PC-9 (cell line): ENCODE measurements at places on chromosomes 16 and 17.
A peak's percentile ranks its signal among the peaks of the same experiment; 100 is the strongest.

- peak; percentile 89 for DNase-seq
Measured at GRCh38 chr17:39621523-39622379, 5.0 kb upstream of the PPP1R1B start.

- peak; percentile 70 for DNase-seq
Measured at GRCh38 chr16:12062343-12063003, 85.9 kb downstream of the SNX29 start.

- no peak for DNase-seq
Measured at GRCh38 chr16:51818342-51818944, 667.4 kb upstream of the SALL1 start.

- no peak for DNase-seq
Measured at GRCh38 chr16:86349338-86349900, 160.9 kb upstream of the FOXF1 start.

DNA sequence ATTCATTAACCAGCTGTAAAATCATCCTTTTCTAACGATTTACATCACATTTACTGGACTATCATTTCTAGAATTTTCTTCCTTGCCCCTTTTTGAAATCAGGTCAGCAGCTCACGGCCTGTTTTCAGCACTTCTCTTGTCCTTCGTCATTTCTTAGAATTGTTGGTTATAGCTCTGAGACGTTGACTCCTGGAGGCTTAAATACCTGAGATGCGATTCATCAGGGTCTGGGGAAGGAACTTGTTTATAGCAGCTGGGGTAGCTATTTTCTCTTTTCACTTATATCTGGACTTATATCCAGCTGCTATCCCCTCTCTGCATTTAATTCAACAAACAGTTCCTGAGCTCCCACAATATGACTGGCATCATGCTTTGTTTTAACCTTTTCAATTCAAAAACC, 338.7 kb upstream of the TNRC6C start:
- no peak for DNase-seq

DNA sequence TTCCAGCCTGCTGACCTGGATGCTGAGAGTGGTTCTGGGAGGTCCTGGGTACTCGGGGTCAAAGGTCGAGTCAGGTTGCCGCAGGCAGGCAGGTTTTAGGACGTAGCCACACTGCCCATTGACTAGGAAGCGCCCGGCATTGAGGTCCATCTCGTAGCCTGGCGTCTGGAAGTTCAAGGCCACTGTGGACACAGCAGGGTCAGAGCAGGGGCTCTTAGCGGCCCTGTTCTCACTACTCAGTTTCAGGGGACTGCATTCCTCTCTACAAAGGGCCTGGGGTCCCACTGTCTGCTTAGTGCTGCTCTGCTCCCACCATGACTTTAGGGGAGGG, 18.9 kb downstream of the PLCD3 start:
- no peak for DNase-seq

DNA sequence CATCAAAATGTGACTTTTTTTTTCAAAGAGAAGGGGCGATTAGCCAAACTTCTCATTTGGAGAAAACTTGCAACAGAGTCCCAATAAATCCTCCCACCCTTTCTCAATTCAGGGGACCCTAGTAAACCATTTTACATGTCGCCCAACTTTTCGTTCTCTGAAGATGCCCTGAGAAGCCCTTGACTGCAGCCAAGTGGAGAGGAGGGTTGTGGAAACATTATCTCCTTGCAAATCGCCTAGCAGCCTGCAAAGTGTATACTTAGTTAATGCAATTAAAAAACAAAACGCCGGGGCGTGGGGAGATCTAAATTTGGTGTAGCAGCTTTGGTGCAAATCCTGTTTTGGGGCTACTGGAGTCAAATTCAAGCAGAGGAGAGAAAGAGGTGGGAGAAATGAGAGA, 1.2 kb upstream of the SHISA9 start:
- DNase-seq: no peak

DNA sequence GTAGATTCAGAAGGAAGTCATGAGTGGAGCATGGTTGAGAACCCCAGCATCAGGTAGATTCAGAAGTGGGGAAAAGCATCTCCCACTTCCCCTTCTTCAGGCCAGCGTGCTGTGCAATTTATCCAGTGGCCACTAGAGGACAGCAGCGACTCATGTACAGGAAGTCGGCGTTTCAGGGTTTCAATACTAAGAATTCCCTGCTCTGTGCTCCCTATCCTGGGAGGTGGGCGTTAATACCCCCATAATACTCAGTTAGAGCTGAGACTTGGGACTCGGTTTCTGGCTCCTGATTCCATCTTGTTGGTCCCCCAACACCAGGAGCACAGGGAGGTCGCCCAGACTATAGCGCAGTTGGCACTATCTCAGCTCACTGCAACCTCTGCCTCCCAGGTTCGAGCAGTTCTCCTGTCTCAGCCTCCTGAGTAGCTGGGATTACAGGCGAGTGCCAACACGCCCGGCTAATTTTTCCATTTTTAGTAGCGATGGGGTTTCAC, 75.3 kb upstream of the AMZ2 start:
- DNase-seq: peak; percentile 40

DNA sequence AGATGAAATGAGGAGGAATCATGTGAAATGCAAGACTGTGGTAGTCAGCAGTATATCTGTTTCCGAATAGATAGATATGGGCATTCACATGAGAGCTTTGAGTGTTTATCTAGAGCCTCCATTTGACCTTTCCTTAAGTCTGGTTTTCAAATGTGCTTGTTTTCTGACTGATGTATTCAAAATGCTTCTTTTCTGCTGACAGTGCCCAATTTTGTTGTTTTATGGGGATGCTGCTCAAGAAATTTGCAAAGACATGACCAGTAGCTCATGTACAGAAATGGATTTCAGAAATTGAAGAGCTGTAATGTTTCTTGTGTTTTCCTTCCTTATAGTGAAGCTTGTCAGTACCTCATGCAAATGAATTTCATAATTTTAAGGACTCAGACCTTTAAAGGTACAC, 903.4 kb upstream of the CDH8 start:
- DNase-seq: no peak

- no peak for DNase-seq
Measured at GRCh38 chr16:17367923-17368322, 102.8 kb downstream of the XYLT1 start.

DNA sequence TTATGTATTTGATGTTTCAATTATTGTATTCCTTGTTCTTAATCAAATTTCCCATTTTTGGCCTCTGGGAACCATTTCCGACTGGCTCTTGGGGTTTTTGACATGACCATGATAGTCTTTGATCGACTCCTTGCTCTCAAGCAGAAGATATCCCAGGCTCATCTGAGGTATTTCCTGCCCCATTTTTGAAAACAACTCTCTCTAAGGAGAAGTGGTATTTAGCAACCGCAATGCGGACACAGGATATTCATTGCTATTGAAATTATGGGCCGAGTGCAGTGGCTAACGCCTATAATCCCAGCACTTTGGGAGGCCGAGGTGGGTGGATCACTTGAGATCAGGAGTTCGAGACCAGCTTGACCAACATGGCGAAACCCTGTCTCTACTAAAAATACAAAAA, 5.5 kb downstream of the TANGO6 start:
- DNase-seq: no peak

GRCh38 chr17:80704381-80704819, 159.8 kb downstream of the RPTOR start:
- DNase-seq: no peak

- no peak for DNase-seq
Measured at GRCh38 chr17:77212081-77212832, 71.5 kb downstream of the SEC14L1 start.

GRCh38 chr16:51822471-51822870, 671.4 kb upstream of the SALL1 start:
- no peak for DNase-seq

GRCh38 chr17:2346475-2346874, 9.2 kb downstream of the SGSM2 start:
- peak; percentile 75 for DNase-seq

DNA sequence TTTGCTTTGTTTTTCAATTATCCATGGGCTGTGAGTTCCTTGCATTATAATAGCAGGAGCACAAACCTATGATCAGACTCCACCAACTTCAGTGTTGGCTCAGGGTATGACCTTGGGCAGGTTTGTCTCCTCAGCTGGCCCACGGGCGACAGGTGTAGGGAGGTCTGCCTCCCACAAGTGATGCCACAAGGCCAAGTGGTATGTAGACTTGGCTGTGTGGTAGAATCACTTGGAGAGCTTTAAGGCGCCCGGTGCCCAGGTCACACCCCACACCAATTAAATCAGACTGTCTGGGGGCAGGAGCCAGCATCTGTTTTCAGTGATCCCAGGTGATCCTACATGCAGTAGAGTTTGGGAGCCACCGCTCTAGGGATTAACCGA, 153.4 kb downstream of the CLEC16A start:
- DNase-seq: no peak

GRCh38 chr17:40070709-40071312, 8.0 kb downstream of the THRA start:
- no peak for DNase-seq

- DNase-seq: no peak
Measured at GRCh38 chr17:14605267-14605599, 304.4 kb downstream of the HS3ST3B1 start.

- no peak for DNase-seq
Measured at GRCh38 chr16:19963301-19963700, 78.7 kb upstream of the GPRC5B start.

DNA sequence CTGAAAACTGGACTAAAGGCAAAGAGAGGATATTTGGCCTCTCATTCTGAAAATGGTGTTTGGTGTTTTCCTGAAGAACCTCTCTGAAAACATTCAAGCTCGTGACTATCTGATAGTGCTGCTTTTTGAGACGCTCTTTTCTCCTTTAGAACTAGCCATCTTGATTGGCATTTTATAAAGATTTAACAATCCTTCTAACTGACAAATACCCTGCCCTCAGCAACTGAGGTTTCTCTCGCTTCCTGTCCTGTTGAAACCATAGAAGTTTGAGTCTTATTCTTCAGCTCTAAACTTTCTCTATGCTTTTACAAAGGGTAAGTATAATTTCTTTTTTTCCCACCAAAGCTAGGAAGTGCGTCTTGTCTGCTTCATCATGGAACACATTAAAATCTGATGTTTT, 13.3 kb downstream of the CNEP1R1 start:
- DNase-seq: no peak

DNA sequence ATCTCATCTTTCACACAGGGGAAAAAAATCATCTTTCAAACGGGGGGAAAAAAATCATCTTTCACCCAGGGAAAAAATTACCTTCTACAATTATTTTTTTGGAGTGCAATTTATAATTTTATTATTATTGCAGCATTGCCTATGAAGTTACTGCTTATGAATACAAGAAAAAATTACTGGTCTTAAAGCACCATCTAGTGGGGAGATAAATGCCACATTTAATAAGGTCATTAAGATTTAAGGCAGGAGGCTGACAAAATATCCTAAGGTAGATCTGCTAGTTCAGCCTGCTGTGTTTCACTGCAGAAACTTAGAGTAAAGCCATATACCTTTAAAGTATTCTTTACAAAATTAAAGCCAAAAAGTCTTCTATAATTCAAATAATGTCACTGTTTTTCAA, 13.7 kb downstream of the SHCBP1 start:
- no peak for DNase-seq

DNA sequence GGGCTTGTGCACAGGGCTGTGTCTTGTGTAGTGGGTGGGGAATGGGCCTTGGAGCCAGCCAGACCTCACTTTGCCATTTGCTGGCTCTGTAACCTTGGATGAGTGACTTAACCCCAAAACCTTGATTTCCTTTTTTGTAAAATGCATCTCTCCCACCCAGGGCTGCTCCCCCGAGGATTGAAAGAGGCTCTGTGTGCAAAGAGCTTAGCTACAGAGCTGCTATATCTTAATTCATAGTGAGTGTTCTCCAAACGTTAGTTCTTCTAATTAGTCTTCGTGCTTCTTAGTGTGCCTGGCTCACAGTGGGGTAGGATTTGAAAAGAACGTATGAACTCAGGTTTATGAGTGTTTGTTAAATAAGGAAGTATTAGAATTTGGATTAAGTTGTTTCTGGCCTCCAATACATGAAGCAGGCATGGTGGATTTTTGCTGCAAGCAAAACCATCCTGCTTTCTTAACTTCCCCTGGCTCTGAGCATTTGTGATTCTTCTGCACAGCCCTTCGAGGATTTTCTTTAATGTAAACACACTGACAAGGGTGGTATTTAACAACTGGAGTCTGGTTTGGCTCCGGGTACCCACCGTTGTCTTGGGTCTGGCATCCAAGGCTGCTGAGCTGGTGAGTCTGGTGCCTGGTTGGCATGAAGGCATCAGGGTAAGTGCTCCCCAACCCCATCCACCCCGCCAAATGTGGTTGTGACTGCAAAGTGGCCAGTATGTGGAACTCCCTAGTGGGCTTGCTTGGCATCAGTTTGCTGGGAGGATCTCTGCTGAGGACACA, 29.7 kb downstream of the KSR1 start:
- no peak for DNase-seq

GRCh38 chr16:57679767-57680482, 11.8 kb downstream of the ADGRG3 start:
- DNase-seq: no peak

- no peak for DNase-seq
Measured at GRCh38 chr17:38420518-38420917, 7.7 kb upstream of the ARHGAP23 start.
